ENCODE measurements at places on chromosomes 16 and 17.

DNA sequence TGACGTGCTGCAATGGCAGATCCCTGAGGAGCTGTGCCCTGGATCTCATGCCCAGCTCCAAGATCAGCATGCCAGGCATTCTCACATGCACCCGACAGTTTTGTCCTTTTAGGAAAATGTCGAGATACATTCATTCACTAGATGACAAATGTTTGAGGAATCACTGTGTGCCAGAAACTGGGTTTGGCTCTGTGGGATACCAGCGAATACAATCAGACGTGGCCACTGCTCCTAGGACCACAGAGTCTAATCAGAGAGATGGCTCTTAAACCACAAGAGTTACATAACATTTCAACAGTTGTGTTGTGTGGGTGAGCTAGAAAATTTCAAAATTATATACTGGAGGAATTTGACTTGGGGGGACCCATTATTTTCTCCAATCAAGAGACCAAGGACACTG, 579.7 kb downstream of the CDH13 start:
- DNase-seq, result no peak

- DNase-seq, result no peak
Observed at GRCh38 chr17:4329838-4330237, 36.6 kb downstream of the UBE2G1 start.

DNA sequence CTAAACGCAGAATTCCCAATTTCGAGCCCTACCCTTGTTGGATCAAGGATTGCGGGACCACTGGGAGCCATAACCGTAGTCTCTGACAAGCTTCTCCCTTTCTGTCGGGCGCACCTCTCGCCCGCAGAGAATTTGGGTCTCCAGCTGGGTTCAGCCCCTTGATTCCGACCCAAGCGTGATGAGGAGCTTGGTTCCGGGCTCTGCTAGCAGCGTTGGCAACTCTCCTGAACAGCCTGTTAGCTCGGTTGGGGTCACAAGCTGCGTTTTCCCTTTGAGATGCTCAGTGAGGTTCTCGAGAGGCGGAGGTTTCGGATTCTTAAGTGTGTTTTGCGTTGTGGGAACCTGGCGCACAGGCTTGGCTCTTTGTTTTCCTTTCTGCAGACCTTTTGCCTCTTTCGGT, 655 bp downstream of the ATXN1L start:
- DNase-seq, result peak; percentile 22

GRCh38 chr16:80614908-80615671, 74.3 kb downstream of the DYNLRB2 start:
- DNase-seq, result no peak

- DNase-seq, result no peak
Observed at GRCh38 chr16:89042711-89043551, 50.7 kb upstream of the ACSF3 start.

- DNase-seq, result peak; percentile 11
Observed at GRCh38 chr17:17494870-17495535, 1.2 kb downstream of the RASD1 start.

- no peak for DNase-seq
Observed at GRCh38 chr17:16948587-16949376, 23.1 kb downstream of the TNFRSF13B start.

GRCh38 chr16:8230497-8230896, 359.8 kb downstream of the TMEM114 start:
- no peak for DNase-seq

DNA sequence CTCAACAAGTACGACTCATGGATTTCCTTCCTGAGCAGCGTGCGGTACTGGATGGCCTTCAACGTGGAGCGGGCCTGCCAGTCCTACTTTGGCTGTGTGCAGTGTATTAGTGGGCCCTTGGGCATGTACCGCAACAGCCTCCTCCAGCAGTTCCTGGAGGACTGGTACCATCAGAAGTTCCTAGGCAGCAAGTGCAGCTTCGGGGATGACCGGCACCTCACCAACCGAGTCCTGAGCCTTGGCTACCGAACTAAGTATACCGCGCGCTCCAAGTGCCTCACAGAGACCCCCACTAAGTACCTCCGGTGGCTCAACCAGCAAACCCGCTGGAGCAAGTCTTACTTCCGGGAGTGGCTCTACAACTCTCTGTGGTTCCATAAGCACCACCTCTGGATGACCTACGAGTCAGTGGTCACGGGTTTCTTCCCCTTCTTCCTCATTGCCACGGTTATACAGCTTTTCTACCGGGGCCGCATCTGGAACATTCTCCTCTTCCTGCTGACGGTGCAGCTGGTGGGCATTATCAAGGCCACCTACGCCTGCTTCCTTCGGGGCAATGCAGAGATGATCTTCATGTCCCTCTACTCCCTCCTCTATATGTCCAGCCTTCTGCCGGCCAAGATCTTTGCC, 9.0 kb downstream of the HAS3 start:
- DNase-seq, result no peak

- DNase-seq, result no peak
Observed at GRCh38 chr17:36980280-36980761, 31.6 kb downstream of the AATF start.

DNA sequence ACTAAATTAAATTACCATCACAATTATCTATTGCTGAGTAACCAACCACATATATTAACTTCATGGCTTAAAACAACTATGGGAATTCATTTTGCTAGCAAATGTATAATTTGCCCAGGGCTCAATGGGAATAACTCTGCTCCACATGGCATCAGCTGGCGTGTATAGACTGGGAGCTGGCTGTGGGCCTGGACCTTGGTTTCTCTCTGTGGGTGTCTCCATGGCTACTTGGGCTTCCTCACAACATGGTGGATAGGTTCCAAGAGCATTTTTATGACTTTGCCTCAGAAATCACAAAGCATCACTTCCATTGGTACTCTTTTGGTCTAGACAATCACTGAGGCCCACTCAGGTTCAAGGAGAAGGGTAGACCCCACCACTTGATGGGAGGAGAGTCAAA, 144.9 kb downstream of the SOCS1 start:
- no peak for DNase-seq

DNA sequence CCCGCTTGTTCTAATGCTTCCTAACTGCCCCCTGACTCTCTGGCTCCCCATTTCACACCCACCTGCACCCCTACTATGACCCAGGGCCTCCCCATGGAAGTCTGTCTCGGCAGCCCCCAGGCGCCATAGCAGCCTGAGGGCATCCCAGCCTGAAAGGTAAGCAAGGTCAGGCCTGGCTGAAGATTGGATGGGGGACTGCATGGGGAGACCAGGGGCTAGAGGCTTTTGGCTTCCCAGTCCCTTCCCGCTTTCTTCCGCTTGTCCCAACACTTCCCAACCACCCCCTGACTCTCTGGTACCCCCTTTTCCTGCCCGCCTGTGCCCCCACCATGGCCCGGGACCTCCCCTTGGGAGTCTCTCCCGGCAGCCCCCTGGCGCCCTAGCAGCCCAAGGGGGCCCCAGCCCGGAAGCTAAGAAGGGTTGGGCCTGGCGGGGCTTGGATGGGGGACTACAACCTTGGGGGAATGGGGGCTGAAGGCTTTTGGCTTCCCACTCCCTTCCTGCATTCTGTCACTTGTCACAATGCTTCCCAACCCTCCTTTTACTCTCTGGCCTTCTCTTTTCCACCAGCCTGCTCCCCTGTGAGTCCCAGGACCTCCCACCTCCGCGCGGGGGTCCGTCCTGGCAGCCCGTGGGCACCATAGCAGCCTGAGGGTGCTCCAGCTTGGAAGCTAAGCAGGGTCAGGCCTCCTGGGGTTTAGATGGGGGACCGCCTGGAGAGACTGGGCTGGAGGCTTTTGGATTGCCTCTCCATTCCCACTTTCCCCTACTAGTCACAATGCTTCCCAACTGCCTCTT, 2288.4 kb downstream of the TP53TG3F start:
- DNase-seq, result no peak

DNA sequence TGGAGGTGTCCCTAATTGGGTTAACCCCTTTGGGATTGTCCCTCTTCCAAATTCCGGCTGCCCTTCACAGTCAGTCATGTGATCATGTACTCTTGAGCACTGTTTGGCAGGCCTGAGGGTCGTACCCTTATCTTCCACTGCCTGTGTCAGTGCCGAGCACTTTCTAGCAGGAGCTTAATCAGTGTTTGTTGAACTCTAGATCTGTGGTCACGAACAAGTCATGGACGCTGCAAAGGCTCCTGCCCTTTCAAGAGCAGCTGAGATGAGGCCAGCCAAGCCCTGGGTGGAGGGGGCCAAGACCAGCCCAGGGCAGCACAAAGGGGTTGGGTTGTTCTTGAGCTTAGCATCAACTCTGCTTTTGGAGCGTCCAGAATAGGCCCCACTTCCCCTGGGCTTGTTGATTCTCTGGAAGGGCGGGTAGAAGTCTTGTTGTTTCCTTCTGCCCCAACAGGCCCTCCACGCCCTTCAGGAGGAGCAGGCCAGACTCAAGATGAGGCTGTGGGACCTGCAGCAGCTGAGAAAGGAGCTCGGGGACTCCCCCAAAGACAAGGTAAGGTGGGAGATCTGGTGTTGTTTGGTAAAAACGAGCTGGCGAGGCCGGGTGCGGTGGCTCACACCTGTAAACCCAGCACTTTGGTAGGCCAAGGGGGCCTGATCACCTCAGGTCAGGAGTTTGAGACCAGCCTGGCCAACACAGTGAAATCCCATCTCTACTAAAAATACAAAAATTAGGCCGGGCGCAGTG, 5.3 kb downstream of the IFI35 start:
- no peak for DNase-seq

DNA sequence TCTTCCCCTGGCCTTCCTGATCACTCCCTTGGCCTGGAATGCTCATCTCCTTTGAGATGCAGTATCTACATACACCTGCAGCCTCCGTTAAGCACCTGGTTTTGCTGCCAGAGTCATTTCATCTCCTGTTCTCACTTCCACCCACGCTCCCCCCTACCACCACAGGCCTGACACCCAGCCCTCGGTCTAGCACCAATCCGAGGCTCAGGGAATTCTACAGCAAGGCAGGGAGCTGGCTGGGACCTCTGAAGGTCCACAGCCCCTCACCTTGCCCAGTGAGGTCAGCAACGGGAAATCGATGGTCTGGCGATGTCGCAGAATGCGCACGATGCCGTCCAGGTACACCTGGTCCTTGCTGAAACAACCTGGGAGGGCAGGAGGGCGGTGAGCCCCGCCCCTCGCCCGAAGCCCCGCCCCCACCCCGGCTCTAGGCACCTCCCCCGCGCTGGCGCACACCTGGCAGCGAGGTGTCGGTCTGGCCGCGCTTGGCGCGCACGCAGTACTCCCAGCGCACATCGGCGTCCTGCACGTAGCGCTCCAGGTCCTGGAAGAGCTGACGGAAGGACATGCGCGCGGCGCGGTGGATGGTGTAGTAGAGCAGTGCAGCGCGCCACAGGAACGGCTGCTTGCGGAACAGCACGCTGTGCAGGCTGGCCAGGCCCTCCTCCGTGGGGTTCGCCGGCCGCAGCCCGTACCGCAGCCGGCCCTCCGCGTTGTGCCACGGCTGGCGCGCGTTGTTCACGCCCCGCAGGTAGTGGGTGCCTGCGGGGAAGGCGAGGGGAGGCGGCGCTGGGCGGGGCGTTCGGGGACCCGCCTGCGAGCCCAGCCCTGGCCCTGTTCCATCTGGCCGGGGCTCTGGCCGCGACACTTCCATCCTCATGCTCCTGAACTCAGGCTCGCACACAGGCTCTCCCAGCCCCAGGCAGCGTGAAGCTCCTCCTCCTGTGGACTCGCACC, 5.7 kb downstream of the MATCAP1 start:
- peak; percentile 42 for DNase-seq

Measured in stimulated activated CD4-positive, alpha-beta T cell treated with anti-CD3 and anti-CD28 coated beads, Interleukin-4, amount 100 ng/mL, for 24 hours (primary cell).